ENCODE measurements at places on chromosomes 2 and 18.

- H3K4me3 ChIP-seq: no peak overlapping the region
- no peak overlapping the region for H3K27ac ChIP-seq
- no peaks in the 10 kb centered on the region for H3K36me3 ChIP-seq
- H3K4me1 ChIP-seq: no peaks in the 10 kb centered on the region
Measured at GRCh38 chr2:217706513-217706912, 296.3 kb downstream of the TNS1 start.

DNA sequence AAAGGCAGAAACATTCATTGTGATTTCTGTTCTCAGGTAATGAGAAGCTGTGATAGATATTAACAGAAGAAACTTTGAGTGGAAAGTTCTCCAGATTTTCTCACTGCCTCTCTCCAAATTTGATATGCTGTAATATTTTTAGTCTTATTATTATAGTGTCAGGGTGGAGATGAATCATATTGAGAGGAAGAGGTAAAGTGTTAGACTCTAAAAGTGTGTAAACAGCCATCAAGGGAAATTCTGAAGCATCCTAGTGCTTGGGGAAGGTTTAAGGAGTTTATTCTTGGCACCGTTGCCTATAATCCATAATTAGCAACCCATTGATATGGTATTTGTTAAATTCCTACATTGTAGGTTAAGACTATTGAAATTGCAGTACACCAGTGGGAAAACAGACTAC, 104.7 kb upstream of the NABP1 start:
- H3K4me1 ChIP-seq: no peaks in the 10 kb centered on the region
- H3K36me3 ChIP-seq: no peaks in the 10 kb centered on the region
- no peaks in the 10 kb centered on the region for H3K27me3 ChIP-seq

DNA sequence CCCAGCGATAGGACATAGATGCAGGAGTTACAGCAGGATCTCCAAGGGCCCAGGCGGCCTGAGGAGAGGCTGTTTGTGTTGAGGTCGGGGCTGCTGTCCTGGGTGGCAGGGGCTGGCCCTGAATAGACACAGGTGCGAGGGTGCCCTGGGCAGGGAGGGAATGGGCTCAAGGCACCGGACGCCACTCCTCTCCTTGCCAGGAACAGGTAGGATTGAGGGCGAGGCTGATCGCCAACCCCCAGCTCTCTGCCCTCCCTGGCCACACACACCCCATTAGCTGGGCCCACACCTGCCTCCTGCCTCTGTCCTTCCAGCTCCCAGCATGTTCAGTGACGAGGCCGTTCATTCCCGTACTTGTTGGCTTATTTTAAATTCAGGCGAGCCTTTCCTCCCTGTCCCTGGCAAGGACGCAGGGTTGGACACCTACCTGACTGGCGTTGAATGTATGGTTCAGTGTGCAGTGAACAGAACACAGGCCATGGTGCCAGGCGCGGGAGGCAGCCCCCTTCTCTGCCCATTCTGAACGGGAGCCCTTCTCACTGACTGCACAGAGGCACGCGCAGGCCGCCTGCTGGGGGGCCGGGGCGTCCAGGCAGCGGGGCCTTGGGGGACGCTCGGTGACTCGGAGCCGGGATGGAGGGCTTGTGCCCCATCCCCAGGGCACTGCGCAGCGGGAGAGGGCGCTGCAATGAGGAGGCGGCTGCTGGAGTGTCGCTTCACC, 41.3 kb upstream of the SNED1 start:
- H3K27me3 ChIP-seq: no peaks in the 10 kb centered on the region
- H3K4me1 ChIP-seq: no peaks in the 10 kb centered on the region
- H3K27ac ChIP-seq: no peak overlapping the region
- no peak overlapping the region for H3K4me3 ChIP-seq
- DNase-seq: no peak

- H3K27ac ChIP-seq: no peak overlapping the region
- DNase-seq: no peak
- H3K4me1 ChIP-seq: no peaks in the 10 kb centered on the region
Measured at GRCh38 chr2:562391-563364, 114.5 kb downstream of the TMEM18 start.

GRCh38 chr2:46119453-46119852, 177.8 kb upstream of the EPAS1 start:
- no peaks in the 10 kb centered on the region for H3K27me3 ChIP-seq
- no peak for DNase-seq
- no peak overlapping the region for H3K4me3 ChIP-seq
- H3K36me3 ChIP-seq: no peaks in the 10 kb centered on the region
- peaks cover 9% of the 10 kb centered on the region for H3K4me1 ChIP-seq

DNA sequence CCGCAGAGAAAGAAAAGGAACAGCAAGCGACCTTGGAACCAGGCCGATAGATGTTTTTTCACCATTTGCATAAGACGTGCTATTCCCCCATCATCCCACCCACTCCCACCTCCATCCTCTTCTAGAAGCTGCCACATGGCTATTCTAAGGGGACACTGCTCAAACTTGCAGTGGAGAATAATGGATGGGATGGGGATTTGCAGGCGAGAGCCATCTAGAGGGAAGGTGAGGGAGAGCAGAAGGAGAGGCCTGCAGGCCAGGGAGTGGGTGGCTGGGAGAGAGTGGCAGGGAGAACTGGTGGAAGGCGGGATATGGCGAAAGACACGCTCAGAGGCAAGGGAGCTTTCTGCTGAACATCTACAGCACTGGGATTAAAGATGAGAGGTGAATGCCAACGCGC, 84.9 kb downstream of the MAPK4 start:
- no peaks in the 10 kb centered on the region for H3K36me3 ChIP-seq
- no peak for DNase-seq
- H3K27ac ChIP-seq: no peak overlapping the region
- H3K4me1 ChIP-seq: no peaks in the 10 kb centered on the region
- no peaks in the 10 kb centered on the region for H3K27me3 ChIP-seq
- H3K4me3 ChIP-seq: no peak overlapping the region

GRCh38 chr18:48493434-48494230, 45.2 kb upstream of the CTIF start:
- H3K4me1 ChIP-seq: no peaks in the 10 kb centered on the region
- no peaks in the 10 kb centered on the region for H3K27me3 ChIP-seq
- H3K27ac ChIP-seq: no peak overlapping the region
- DNase-seq: no peak

GRCh38 chr2:217988014-217988839, 14.6 kb downstream of the TNS1 start:
- no peak overlapping the region for H3K27ac ChIP-seq
- H3K36me3 ChIP-seq: no peaks in the 10 kb centered on the region
- H3K4me3 ChIP-seq: no peak overlapping the region
- no peaks in the 10 kb centered on the region for H3K4me1 ChIP-seq

GRCh38 chr18:76376225-76376624, 118.8 kb downstream of the ZNF516 start:
- H3K27ac ChIP-seq: no peak overlapping the region
- no peaks in the 10 kb centered on the region for H3K4me1 ChIP-seq
- no peak overlapping the region for H3K4me3 ChIP-seq
- peaks cover 6% of the 10 kb centered on the region for H3K36me3 ChIP-seq

DNA sequence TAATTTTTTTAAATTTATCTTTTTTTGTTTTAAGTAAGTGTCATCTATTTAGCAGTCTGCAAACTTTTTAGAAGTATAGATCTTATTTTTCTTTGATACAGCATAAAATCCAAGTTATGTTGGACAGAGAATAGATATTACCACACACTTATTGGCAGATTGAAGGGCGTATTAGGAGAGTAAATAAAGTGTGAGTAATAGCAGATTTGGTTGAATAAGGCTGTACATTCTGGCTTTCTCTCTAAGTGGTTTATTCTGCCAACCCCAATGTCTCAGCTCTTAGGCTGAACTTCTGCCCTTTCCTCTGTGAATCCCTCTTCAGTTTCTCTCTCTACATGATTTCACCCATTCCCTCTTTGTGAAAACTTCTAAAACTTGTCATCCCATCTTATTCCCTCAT, 651.2 kb downstream of the DCC start:
- no peaks in the 10 kb centered on the region for H3K4me1 ChIP-seq
- no peak overlapping the region for H3K27ac ChIP-seq
- no peak overlapping the region for H3K4me3 ChIP-seq
- no peaks in the 10 kb centered on the region for H3K27me3 ChIP-seq
- no peak for DNase-seq
- H3K36me3 ChIP-seq: no peaks in the 10 kb centered on the region

- no peaks in the 10 kb centered on the region for H3K4me1 ChIP-seq
- H3K27ac ChIP-seq: no peak overlapping the region
- DNase-seq: no peak
- no peaks in the 10 kb centered on the region for H3K27me3 ChIP-seq
- H3K4me3 ChIP-seq: no peak overlapping the region
- H3K36me3 ChIP-seq: no peaks in the 10 kb centered on the region
Measured at GRCh38 chr2:26812731-26813130, 26.9 kb downstream of the CENPA start.

DNA sequence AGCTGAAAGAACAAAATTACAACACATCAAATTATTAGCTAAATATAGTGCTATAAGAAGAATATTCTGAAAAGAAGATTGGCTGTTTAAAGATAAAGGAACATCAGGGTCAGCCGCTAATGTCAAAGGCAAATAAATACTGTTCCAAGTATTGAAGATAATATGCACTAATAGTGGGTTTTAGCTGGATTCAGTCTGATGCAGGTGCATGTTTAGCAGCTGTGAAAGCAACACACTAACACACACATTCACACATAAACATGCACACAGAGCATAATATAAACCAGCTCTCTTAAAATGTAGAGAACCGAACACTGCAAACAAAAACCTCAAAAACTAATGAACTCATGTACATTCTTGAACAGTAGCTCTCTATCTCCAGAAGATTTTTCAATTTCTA, 634.6 kb downstream of the ERBB4 start:
- no peak overlapping the region for H3K27ac ChIP-seq
- no peaks in the 10 kb centered on the region for H3K36me3 ChIP-seq

DNA sequence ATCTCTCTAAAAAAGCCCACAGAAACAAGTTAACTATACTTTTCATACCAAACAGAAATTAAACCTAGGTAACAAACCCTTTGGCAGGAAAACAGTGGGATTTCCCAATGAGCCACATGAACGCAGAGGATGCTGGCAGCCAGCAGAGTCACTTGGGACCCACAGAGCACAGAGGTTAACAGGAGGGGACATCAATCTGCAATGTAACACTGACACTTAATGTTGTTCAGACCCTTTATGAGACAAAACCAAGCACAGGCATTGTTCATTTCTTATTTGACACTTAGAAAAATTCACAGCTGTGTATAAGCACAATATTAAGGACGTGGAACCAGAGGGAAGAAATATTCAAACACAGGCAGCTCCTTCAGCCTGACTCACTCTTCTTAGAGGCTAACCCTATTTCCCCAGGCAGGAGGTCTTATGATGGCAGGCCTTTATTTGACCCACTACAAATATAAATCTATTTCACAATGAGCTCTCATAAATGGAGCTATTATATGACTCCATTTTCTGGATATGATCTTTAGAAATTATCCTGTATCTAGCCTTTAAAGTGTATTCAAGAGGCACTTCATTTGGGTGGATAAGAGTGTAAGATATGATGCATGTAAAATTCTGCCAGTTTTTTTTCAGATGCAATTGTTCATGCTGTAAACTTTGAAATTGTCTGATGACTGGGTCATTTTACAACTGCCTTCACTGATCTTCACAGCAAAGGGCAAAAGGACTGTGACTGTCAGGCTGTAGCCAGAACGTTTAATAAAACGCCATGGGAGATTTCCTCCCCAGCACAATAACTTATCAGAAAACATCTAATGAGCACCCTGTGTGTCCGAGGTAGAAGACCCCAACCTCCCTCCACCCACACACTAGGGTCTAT, 132.8 kb upstream of the SATB2 start:
- no peaks in the 10 kb centered on the region for H3K27me3 ChIP-seq
- H3K4me1 ChIP-seq: no peaks in the 10 kb centered on the region
- H3K36me3 ChIP-seq: no peaks in the 10 kb centered on the region
- DNase-seq: no peak
- no peak overlapping the region for H3K27ac ChIP-seq
- no peak overlapping the region for H3K4me3 ChIP-seq

GRCh38 chr2:138078153-138078552, 113.9 kb downstream of the HNMT start:
- H3K4me1 ChIP-seq: no peaks in the 10 kb centered on the region
- no peaks in the 10 kb centered on the region for H3K36me3 ChIP-seq
- H3K27me3 ChIP-seq: no peaks in the 10 kb centered on the region
- no peak overlapping the region for H3K4me3 ChIP-seq

DNA sequence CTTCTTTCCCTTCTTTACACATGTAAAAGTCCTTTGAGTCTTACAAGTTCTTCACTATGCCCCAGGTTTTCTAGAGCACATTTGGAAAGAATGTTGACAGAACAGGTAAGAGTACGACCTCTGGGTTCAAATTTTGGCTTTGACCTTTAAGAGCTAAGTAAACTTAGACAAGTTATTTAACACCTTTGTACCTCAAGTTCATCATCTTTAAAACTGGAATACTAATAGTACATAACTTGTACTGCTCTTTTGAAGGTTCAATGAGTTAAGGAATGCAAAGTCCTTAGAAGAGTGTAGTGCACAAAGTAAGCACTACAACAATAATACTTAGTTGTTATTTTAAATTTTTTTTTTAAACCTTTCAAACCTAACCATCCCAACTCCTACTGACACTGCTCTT, 156.6 kb downstream of the TMEFF2 start:
- H3K36me3 ChIP-seq: no peaks in the 10 kb centered on the region
- H3K4me3 ChIP-seq: no peak overlapping the region
- DNase-seq: no peak
- H3K27me3 ChIP-seq: no peaks in the 10 kb centered on the region
- H3K27ac ChIP-seq: no peak overlapping the region
- no peaks in the 10 kb centered on the region for H3K4me1 ChIP-seq

DNA sequence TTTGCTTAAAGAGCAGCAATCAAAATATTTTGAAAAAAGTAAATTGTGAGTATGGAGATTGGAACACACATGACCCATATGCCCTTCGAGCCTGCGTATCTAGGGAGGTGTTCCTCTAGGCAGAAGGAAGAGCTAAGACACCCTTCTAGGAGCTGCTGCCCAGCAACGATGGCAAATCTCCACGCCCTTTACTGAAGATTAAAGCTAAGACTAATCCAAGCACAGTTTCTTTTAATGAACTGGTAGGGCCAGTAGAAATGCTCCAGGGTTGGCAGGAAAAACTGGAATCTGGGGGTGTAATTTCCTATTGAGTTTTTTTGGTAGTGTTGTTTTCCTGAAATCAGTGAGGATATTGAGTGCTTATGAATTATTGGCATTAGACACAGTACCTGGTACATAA, 712 bp upstream of the SERPINB13 start:
- no peaks in the 10 kb centered on the region for H3K4me1 ChIP-seq
- H3K27me3 ChIP-seq: no peaks in the 10 kb centered on the region
- no peaks in the 10 kb centered on the region for H3K36me3 ChIP-seq
- DNase-seq: no peak
- H3K27ac ChIP-seq: no peak overlapping the region

GRCh38 chr18:49846361-49846662, 33.0 kb upstream of the ACAA2 start:
- H3K36me3 ChIP-seq: no peaks in the 10 kb centered on the region
- DNase-seq: no peak
- H3K27ac ChIP-seq: no peak overlapping the region
- H3K27me3 ChIP-seq: no peaks in the 10 kb centered on the region
- H3K4me1 ChIP-seq: peaks cover 11% of the 10 kb centered on the region

- H3K4me3 ChIP-seq: no peak overlapping the region
- DNase-seq: no peak
- no peaks in the 10 kb centered on the region for H3K4me1 ChIP-seq
- H3K36me3 ChIP-seq: no peaks in the 10 kb centered on the region
- no peaks in the 10 kb centered on the region for H3K27me3 ChIP-seq
Measured at GRCh38 chr2:29990129-29990528, 68.7 kb upstream of the ALK start.

- no peaks in the 10 kb centered on the region for H3K4me1 ChIP-seq
- DNase-seq: no peak
- no peak overlapping the region for H3K4me3 ChIP-seq
- H3K27me3 ChIP-seq: no peaks in the 10 kb centered on the region
Measured at GRCh38 chr2:8392098-8392866, 289.6 kb upstream of the ID2 start.

Data from colonic mucosa (tissue), 4 donors.